Naive thymus-derived CD8-positive, alpha-beta T cell (primary cell): ENCODE measurements at places on chromosomes 11 and 22.

- DNase-seq = no peak
Measured at GRCh38 chr11:77027275-77027674, 6.9 kb upstream of the B3GNT6 start.

GRCh38 chr22:20131859-20132685 is 468 bp downstream of the ZDHHC8 start:
- no peak for DNase-seq

DNA sequence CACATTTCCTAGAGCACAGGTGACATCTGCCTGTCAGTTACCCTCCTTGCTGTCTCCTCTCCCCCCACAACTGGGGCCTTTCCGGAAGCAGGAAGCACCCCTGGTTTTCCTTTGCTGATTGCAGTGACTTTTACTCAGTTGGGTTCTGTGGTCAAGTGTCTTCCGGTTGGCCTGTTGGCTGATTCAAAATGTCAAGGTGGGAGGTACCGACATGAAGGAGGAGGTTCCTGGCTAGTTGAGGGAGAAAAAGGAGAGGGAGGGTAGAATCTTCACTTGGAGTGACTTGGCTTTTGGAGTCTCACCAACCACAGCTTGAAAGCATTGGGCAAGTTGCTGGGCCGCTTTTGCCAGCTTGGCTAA is 9.3 kb upstream of the ADAMTS15 start:
- DNase-seq = no peak

DNA sequence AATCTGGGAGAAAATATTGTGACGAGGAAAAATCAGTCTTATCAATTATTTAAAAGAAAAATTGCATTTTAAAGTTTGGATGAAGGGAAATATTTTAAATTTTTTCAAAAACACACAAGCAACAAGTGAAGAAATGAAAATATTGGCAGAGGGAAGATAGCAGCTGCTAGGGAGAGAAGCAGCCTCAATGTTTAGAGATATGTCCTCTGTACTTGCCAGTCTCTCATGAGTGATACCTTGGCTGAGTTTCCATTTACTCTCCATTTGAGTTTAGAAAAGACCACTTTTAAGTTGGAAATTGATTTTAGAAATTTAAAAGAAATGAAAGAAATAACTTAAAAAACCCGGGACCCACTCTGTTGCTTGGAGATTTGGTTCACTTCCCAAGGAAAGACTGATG is 88.6 kb upstream of the DBX1 start:
- no peak for DNase-seq

DNA sequence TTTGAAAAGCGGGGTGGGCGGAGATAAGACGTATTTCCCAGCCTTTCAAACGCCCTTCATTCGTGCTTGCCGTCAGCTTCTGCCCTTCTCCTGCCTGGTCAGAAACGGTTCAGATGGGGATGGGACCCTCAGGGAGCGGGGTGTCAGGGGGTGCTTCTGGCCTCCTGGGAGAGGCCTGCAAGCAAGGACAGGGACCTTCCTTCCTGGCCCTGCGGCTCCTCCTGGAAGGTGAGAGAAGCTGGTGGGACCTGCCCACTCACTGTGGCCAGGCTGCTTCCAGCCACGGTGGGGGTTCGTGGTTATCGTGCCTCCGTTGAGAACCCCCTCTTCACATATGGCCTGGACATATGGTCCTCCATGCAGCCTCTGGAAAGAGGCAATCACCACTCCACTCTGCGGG is 104.6 kb downstream of the MPPED1 start:
- no peak for DNase-seq

GRCh38 chr11:11020747-11021149 is 162.9 kb upstream of the ZBED5 start:
- no peak for DNase-seq

- DNase-seq = no peak
Measured at GRCh38 chr11:10287140-10287539, 6.9 kb downstream of the SBF2 start.

- DNase-seq = no peak
Measured at GRCh38 chr11:72958791-72959190, 144.6 kb downstream of the ATG16L2 start.

- DNase-seq = no peak
Measured at GRCh38 chr11:86749376-86749775, 51.0 kb upstream of the PRSS23 start.

DNA sequence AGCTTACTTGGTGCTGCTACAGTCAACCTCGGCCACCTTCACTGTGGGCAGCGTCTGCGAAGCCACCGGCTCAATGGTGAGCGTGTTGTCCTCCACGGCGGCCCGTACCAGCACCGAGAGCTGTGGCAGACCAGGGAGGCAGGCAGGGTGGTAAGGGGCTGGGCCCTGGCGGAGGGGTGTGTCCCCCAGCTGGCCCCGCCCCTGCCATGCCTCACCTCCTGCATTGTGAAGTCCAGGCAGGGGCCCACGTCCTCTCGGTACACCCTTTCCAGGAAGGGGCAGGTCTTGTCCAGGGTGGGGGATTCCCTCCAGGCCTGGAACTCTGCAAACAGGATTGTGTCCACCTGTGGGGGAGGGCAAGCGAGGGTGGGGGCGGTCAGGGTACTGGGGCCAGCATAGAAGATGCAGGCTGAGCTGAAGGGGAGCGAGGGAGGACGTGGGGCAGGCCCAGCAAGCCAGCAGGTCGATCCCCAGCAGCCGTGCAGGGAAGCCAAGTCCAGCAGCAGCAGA is 12.8 kb downstream of the RAB3IL1 start:
- no peak for DNase-seq

- no peak for DNase-seq
Measured at GRCh38 chr11:73866586-73866996, 10.1 kb downstream of the COA4 start.

- no peak for DNase-seq
Measured at GRCh38 chr22:38497869-38498268, 8.2 kb downstream of the DDX17 start.

DNA sequence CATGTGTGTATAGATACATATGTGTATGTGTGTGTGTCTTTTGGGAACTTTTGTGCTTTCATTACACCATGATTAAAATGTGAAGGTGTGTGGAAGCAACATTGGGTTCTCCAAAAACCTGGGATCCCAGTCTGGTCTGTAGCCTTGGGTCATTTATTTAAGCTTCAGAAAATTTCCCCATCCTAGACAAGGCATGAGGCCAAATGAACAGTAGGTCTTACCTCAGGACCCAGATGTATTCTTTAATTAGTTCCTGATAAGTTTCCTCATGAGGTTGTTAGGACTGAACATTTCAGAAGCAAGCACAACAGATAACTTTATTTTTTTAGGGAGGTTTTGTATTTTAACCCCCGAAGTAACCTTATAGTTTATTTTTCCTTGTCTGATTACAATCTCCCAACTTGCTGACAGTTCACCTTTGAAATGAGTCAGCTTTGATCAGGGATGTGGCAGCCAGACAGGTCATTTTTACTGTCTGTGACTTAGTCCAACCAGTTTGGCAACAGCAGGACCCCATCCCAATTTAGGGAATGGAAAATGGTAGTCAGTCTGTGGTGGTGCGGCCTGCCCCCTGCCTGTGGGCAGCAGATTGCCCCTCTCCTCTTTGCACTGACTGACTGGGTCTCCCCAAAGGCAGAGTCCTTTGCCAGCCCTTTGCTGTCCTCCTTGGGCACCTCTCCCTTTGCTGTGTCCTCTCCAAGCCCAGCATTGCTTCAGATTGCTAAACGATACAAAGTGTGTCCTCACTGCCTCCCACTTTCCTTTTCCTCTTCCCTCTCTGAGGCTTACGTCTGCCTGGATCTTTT is 88.3 kb downstream of the NAV2 start:
- no peak for DNase-seq

- DNase-seq = no peak
Measured at GRCh38 chr11:849104-849824, 6.6 kb downstream of the TSPAN4 start.

DNA sequence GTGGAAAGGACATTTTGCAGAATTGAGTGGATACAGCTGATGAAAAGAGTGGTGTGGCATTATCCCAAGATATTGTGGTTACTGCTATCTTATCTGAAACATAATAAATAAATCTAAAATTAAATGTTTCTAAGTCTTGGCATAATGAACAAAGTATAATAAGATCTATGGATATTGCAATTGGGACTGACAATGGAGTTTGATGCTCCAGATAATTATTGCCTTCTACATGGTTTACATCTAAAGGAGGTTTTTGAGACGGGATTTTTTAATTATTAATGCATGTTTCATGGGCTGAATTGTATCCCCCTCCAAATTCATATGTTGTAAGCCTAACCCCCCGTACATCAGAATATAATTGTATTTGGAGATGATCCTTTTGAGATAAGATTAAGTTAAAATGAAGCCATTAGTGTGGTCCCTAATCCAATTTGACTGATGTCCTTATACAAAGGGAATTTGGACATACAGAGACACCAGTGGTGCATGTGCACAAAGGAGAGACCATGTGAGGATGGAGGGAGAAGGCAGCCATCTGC is 198.5 kb downstream of the MSANTD4 start:
- no peak for DNase-seq

GRCh38 chr22:35183917-35184316 is 73.4 kb upstream of the HMGXB4 start:
- no peak for DNase-seq

GRCh38 chr11:66889960-66890359 is 33.1 kb downstream of the LRFN4 start:
- no peak for DNase-seq

GRCh38 chr22:21725956-21726649 is 9.5 kb downstream of the YPEL1 start:
- no peak for DNase-seq

DNA sequence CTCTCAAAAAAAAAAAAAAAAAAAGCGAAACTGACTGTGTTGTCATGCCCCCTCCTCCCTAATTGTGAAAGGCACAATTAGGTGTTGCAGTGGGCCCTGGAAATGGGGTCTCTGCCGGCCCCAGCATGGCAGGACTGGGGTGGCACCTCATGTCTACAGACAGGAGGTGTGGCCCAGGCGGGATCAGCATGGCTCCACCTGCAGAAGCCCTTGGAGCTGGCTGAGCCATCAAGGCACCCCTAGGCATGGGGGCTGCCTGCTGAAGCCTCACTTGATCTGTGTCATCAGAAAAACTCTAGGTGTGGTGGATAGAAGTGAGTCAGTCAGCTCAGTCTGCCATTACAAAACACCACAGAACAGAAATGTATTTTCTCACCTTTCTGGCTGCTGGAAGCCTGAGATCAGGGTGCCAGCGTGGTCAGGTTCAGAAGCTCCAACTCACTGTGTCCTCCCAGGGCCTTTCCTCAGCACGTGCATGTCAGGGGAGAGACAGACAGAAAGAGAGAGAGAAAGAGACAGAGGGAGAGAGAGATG is 10.1 kb upstream of the B4GALNT4 start:
- no peak for DNase-seq

DNA sequence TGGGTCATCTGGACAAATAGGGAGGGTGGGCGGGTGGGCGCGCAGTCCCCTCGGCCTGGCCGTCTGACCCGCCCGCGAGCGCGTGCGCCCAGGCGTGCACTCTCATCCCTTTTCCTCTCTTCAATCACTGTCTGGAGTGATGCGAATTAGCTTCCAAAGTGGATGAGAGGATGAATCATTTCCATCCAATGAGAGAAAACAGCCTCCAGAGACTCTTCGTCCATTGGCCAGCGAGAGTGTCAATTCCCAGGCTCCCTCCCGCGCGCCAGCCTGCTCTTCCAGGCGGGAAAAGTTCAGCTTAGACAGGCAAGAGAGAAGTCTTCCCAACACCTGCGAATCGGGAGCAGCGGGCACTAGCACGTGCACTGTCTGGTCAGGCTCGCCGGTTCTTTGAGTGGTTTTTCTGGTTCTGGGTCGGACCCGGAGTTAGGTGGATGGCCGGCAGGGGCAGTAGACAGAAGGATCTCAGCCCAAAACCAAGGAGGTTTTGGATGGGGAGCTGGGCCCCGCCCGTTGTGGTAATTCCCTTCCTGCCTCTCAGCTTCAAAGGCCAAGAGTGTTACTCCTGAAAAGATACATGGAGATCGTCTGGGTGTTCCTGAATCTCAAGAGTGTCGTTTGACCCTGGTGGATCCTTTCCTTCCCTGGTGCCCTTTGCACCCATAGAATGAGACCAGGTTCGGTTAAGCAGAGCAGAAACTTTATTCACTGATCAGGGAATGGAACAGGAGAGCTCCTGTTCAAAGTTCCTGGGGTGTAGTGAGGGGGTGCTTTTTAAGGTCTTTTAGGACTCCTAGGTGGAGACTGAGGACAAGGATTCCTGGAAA is 33.4 kb upstream of the GLYATL1 start:
- no peak for DNase-seq

DNA sequence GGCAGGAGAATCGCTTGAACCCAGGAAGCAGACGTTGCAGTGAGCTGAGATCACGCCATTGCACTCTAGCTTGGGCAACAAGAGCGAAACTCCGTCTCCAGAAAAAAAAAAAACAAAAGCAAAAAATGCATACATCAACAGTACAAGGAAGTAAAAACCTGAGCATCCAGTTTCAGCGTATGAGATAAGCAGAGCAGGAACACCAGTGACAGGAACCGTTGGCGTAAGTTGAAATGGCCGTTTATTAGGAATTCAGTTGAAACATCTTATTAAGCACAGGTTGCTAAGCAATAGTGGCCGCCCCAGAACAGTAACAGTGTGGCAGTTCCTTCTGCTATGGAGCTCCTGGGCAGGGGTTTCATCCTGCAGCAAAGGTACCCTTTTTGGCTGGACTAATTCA is 4.0 kb upstream of the L3MBTL2 start:
- DNase-seq = no peak

GRCh38 chr11:78810559-78811009 is 235.9 kb upstream of the NARS2 start:
- DNase-seq = no peak

DNA sequence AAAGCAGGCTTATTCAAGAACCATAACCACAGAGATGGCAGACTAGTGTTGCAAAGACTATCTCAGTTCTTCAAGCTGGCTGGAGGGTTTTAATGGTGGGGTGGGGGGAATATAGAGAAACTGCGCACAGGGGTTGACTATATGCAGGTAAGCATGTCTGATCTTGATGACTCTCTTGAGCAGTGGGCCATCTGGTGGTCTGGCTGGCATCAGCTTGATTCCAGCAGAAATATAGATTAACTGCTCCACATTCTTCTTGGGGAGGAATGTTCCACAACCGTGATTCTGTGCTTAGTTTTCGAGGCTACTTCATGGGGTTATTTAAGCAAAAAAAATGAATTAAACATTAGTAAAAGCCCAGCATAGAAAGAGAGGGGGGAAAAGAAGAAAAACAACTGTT is 158.8 kb upstream of the PGR start:
- no peak for DNase-seq

GRCh38 chr11:123381817-123382554 is 48.1 kb upstream of the GRAMD1B start:
- no peak for DNase-seq

- no peak for DNase-seq
Measured at GRCh38 chr11:68870470-68870869, 28.8 kb upstream of the CPT1A start.

GRCh38 chr22:48188231-48188721 is 1425.8 kb downstream of the TBC1D22A start:
- DNase-seq = no peak

GRCh38 chr11:43894546-43894945 is 13.9 kb downstream of the ALKBH3 start:
- DNase-seq = no peak

GRCh38 chr11:1034456-1035295 is 1.8 kb downstream of the MUC6 start:
- DNase-seq = no peak

GRCh38 chr11:133898031-133898769 is 52.9 kb upstream of the SPATA19 start:
- peak; percentile 10 for DNase-seq
